ENCODE measurements at places on chromosomes 13 and 19.

- no peak for DNase-seq
Measured at GRCh38 chr13:40155201-40155600, 499.7 kb downstream of the COG6 start.

GRCh38 chr13:36298535-36299068, 988 bp upstream of the CCDC169 start:
- DNase-seq: no peak

GRCh38 chr13:83190020-83190419, 692.3 kb downstream of the SLITRK1 start:
- DNase-seq: no peak

DNA sequence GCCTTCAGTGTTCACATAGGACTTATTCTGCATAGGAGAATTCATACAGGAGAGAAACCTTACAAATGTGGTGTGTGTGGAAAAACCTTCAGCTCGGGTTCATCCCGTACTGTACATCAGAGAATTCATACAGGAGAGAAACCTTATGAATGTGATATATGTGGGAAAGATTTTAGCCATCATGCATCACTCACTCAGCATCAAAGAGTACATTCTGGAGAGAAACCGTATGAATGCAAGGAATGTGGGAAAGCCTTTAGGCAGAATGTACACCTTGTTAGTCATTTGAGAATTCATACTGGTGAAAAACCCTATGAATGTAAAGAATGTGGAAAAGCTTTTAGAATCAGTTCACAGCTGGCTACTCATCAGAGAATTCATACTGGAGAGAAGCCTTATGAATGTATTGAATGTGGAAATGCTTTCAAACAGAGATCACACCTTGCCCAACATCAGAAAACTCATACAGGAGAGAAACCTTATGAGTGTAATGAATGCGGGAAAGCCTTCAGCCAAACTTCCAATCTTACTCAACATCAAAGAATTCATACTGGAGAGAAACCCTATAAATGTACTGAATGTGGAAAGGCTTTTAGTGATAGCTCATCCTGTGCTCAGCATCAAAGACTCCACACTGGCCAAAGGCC, 13.4 kb upstream of the ZFP28 start:
- no peak for DNase-seq

DNA sequence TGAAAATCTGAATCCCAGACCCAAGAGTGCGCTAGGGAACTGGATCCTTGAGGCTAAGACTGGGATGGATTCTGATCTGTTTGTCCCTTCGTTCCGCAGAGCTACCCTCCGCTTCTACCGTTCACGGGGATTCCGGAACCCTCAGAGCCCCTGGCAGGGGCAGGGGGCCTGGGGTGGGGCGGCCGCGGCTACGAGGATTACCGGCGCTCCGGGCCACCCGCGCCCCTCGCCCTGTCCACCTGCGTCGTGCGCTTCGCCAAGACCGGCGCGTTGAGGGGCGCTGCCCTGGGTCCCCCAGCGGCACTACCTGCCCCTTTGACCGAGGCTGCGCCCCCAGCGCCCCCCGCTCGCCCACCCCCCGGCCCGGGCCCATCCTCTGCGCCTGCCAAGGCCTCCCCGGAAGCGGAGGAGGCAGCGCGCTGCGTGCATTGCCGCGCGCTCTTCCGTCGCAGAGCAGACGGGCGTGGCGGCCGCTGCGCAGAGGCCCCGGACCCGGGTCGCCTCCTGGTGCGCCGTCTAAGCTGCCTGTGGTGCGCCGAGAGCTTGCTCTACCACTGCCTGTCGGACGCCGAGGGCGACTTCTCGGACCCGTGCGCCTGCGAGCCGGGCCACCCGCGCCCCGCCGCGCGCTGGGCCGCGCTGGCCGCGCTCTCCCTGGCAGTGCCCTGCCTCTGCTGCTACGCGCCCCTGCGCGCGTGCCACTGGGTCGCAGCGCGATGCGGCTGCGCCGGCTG, 7.1 kb downstream of the SPRED3 start:
- no peak for DNase-seq

DNA sequence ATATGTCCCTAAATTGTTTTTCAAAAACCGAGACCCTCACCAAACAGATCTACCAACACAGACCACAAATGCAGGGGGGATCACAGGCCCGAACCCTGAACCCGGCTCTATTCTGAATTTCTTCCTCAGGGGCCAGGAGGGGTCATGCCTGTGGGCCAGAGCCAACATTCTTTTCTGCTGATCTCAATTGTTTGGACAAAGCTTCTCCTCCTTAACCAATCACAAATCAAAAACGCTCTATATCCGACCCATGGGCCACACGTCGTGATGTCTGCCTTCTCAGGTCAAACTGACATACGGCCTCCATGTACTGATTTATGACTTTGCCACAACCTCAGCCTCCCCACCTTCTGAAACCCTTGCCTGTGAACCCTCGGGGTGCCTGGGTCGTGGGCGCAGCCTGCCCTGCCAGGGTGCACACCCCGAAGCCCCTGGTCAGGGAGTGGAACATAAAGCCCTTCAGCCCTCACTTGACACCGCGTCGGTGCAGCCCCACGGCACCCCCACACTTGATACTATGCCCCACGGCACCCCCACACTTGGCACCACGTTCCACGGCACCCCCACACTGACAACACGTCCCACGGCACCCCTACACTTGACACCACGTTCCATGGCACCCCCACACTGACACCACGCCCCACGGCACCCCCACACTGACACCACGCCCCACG, 58.4 kb upstream of the C13orf46 start:
- DNase-seq: no peak

DNA sequence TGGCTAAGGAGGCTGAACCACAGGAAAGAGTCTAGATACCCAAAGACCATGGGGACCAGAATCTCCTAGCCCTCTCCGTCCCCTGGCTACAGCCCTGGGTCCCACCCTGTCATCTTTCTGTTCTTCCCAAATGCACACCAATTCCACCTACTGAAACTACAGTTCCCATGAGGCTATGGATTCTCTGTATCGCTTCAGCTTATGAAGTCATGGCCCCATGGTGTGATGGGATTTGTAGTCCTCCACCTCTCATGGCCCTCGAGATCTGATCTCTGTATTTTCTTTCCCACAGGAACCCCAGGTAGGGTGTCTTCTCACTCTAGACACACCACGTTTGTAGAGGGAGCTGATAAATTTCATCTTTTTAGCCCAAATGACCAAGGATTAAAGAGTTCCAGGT, 11.8 kb downstream of the PTPRH start:
- no peak for DNase-seq
